ENCODE measurements at places on chromosomes 7 and 10. TPM values are rescaled to one million over a fixed set of nuclear protein-coding genes. Genes with fewer than 3 reads are reported as not detected.

Gene NPC1L1
- polyA plus RNA-seq = 0.03 TPM

Gene DMBT1
- polyA plus RNA-seq = 0.17 TPM

Gene MACROH2A2
- polyA plus RNA-seq = 20.8 TPM

Gene GOLGA7B
- polyA plus RNA-seq = 3.6 TPM

Gene CLRN3
- polyA plus RNA-seq = not detected

Gene CALCR
- polyA plus RNA-seq = not detected

DNA sequence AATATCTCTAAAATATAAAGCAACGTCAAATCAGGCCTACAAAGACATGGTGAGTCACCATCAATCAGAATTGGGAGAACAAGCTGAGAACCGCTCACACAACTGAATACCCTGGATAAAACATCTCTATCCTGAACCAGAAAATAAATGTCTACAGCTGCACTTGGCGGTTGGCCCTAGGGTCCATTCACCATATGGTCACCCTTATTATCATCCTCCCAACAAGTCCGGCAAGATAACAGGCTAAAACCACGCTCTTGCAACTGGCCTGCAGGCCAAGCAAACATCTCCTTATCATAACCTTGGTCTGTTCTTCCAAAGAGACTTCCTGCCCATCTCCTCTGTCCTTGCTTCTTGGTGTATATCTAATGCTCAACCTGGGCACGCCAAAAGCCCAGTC is 310.7 kb downstream of the CALN1 start:
- H3K36me3 ChIP-seq = no peaks in the 10 kb centered on the region
- no peak overlapping the region for H3K27ac ChIP-seq
- no peak for DNase-seq
- H3K4me3 ChIP-seq = no peak overlapping the region
- H3K27me3 ChIP-seq = no peaks in the 10 kb centered on the region

DNA sequence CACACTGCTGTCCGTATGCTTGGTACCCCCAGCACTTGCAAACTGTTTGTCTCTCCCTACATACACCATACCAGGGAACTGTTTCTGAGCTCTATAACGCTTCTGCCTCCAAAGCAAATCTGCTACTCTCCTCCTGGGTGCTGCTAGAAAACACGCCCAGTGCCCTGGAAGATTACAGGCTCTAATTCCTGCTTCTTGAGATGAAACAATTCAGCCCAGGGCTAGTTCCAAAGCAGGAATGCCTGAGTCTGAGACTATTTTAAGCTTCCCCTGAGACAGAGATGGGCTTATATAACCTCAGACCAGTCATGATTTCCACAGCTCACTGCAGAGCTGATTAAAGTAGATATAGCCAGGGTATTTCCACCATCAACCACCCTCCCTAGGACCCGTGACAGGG is 327.1 kb downstream of the GPR158 start:
- H3K27me3 ChIP-seq = no peaks in the 10 kb centered on the region
- DNase-seq = no peak
- H3K27ac ChIP-seq = no peak overlapping the region
- H3K36me3 ChIP-seq = no peaks in the 10 kb centered on the region
- H3K4me3 ChIP-seq = no peak overlapping the region

DNA sequence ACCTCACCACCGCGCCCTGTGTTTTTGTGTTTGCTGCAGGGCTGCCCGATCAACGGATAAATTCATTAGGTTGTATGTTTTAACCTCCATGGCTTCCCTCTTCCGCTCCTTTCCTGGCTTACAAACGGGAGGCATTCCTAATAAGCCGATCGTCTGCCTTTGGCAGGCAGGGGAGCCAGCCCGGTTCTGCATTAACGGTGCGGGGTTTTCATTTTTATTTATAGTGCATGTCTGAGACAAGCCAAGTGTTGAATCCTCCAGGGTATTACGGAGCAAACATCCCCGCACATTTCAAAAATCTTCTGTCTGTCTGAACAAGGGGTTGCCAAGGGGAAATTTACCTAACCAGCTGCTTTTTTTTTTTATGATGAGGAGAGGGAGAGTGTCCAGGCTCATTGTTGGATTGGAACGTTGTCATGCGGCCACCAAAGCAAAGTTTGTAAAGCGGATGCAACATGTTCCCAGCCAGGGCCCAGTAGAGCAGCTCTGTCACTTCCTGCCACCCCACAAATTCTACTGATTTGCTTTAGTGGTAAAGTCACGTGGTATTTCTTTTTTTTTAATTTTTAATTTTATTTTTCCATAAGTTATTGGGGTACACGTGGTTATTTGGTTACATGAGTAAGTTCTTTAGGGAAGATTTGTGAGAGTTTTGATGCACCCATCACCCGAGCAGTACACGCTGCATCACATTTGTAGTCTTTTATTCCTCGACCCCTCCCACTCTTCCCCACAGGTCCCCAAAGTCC is 92.3 kb upstream of the BAIAP2L1 start:
- no peak for DNase-seq
- H3K27me3 ChIP-seq = no peaks in the 10 kb centered on the region
- H3K27ac ChIP-seq = no peak overlapping the region
- no peaks in the 10 kb centered on the region for H3K36me3 ChIP-seq
- no peaks in the 10 kb centered on the region for H3K4me1 ChIP-seq

GRCh38 chr10:101136007-101136707 is 5.1 kb downstream of the TLX1 start:
- peaks cover 100% of the 10 kb centered on the region for H3K27me3 ChIP-seq
- peaks cover 16% of the 10 kb centered on the region for H3K4me1 ChIP-seq
- no peak overlapping the region for H3K27ac ChIP-seq
- DNase-seq = no peak
- no peaks in the 10 kb centered on the region for H3K36me3 ChIP-seq

- H3K4me3 ChIP-seq = no peak overlapping the region
- H3K27ac ChIP-seq = no peak overlapping the region
Measured at GRCh38 chr7:142535123-142535779, 214.0 kb upstream of the PRSS1 start.

- peaks cover 1% of the 10 kb centered on the region for H3K36me3 ChIP-seq
- no peak overlapping the region for H3K27ac ChIP-seq
- no peak overlapping the region for H3K4me3 ChIP-seq
- no peak for DNase-seq
Measured at GRCh38 chr7:158657189-158657746, 47.3 kb downstream of the NCAPG2 start.

- no peaks in the 10 kb centered on the region for H3K36me3 ChIP-seq
- no peaks in the 10 kb centered on the region for H3K4me1 ChIP-seq
- H3K27ac ChIP-seq = no peak overlapping the region
- H3K4me3 ChIP-seq = no peak overlapping the region
- H3K27me3 ChIP-seq = no peaks in the 10 kb centered on the region
- no peak for DNase-seq
Measured at GRCh38 chr10:118918587-118918986, 110.9 kb upstream of the NANOS1 start.

- no peaks in the 10 kb centered on the region for H3K36me3 ChIP-seq
- no peak overlapping the region for H3K27ac ChIP-seq
- DNase-seq = no peak
- H3K4me3 ChIP-seq = no peak overlapping the region
- H3K4me1 ChIP-seq = no peaks in the 10 kb centered on the region
- peaks cover 10% of the 10 kb centered on the region for H3K27me3 ChIP-seq
Measured at GRCh38 chr7:101565601-101566209, 63.4 kb downstream of the MYL10 start.

DNA sequence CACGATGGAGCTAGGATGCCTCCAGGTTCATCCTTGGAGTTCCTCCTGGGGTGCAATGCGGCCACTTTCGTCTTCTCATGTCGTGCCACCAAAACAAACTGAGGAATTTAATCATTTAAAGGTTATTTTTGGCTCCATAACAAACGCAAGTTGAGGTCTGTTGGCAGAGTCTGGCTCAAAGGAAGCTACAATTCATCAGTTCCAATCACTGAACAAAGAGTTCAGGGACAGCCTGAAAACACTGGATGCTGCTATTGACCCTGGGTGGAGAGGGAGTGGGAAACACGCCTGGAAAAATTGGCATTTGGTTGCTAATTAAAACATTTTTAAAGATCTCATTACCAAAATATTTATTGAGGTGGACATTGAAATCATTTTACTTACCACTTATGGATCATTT is 11.4 kb upstream of the MGMT start:
- no peak for DNase-seq
- no peaks in the 10 kb centered on the region for H3K4me1 ChIP-seq
- H3K27ac ChIP-seq = no peak overlapping the region
